ENCODE measurements at places on chromosomes 3 and 15.

- no peak for DNase-seq
These were observed 21.4 kb upstream of the JMJD7 start for GRCh38 chr15:41806291-41807181.

DNA sequence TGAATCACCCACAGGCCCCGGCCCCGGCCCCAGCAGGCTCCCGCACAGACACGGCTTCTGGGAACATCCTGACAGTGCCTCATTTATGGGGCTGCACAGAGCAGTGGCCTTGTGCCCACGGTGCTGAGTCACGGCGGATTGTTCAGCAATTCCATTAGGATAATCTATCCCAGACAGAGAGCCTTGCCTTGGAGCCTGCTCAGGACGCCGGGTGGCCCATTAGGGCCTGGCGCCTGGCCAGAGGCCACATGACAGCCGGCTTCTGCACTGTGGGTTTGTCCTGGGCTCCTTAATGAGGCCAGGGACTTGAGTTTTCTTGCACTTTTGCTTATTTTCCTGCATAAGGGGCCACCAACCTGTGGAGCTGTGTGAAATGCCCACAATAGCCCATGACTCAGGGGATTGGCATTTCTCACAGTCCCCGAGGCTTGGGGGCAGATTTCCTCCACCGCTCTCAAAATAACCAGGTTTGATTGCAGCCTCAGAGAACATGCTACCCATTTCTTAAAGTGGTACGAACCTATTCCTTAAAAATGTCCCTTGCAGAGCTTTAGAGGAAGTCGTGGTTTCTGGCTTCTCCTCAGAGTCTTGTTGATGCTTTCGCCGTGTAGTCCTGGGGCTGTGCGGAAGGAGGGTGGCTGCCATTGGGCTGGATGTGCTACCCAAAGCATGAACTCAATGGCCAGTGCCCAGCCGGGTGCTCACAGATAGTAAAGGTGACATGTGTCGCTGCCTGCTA is 19.0 kb downstream of the SYNM start:
- DNase-seq, result no peak

GRCh38 chr3:73094129-73094528 is 32.7 kb downstream of the EBLN2 start:
- no peak for DNase-seq

- DNase-seq, result no peak
These were observed 176.9 kb downstream of the BBX start for GRCh38 chr3:107699682-107700081.

DNA sequence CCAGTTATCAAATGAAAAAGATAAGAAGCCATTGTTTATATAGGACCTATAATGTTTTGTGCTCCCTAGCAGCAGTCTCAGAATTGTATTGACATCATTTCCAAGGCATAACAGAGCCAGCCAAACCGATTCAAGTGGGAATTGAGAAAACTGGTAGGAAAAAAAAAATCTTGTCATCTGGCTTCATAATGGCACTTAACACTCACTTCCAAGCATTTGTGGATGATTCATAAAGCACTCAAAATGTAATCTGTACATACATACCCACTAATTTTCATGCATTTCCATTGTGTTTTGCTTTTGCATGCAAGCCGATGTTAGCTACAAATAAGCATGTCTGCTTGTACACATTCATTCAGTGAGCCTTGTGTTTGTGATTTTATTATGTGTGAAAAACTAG is 18.6 kb upstream of the TRPC1 start:
- DNase-seq, result no peak

GRCh38 chr15:53566912-53567311 is 192.6 kb downstream of the WDR72 start:
- no peak for DNase-seq

Data from activated T-helper 9 cell treated with anti-CD3 and anti-CD28 coated beads, Interleukin-2, amount 50 U/mL, for 16 hours (primary cell).